Activated T-helper 2 cell treated with anti-CD3 and anti-CD28 coated beads, Interferon-gamma antibody, Interleukin-2, Interleukin-4, amounts not matched to agents 10 μg/mL and 5 μg/mL and 100 μg/mL, durations not matched to agents 14 hours and 24 hours and 36 hours (primary cell): ENCODE measurements at places on chromosomes 1 and 21.

DNA sequence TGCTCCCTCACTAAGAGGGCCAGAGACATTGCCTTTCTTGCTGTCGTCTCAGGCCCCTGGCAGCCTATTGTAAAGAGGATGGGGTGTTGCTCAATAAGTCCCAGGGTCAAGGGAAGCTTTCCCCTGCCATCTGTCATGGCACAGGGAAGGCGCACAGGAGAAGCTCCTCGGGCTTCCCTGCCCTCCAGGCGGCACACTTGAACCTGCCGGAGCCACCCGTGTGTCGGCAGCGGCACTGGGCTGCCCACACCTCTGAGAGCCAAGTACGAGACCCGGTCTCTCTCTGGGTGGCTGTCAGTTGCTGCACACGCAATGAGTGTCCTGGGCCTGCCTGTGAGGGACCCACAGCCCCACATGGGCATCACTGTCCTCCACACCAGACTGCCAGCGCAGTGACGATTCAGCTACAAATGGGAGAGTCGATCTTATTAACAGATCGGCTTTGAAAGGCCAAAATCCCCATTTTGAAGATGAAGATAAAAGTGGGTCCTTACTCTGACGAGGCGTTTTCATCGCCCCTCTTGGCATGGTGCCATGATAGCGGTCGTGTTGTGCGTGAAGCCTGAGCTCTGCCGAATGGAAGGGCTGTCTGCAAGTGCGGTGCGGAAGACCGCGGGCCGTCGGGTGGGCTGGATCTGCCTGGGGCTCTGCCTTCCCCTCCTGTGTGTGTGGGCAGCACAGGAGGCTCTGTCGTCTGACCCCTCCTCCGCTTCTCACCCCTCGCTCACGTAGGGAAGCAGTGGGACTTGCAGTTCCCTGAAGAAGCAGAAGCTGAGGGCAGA is 29.2 kb upstream of the PDXK start:
- no peak for DNase-seq
- H3K27ac ChIP-seq, result no peak overlapping the region
- H3K4me3 ChIP-seq, result no peak overlapping the region
- H3K27me3 ChIP-seq, result no peaks in the 10 kb centered on the region

DNA sequence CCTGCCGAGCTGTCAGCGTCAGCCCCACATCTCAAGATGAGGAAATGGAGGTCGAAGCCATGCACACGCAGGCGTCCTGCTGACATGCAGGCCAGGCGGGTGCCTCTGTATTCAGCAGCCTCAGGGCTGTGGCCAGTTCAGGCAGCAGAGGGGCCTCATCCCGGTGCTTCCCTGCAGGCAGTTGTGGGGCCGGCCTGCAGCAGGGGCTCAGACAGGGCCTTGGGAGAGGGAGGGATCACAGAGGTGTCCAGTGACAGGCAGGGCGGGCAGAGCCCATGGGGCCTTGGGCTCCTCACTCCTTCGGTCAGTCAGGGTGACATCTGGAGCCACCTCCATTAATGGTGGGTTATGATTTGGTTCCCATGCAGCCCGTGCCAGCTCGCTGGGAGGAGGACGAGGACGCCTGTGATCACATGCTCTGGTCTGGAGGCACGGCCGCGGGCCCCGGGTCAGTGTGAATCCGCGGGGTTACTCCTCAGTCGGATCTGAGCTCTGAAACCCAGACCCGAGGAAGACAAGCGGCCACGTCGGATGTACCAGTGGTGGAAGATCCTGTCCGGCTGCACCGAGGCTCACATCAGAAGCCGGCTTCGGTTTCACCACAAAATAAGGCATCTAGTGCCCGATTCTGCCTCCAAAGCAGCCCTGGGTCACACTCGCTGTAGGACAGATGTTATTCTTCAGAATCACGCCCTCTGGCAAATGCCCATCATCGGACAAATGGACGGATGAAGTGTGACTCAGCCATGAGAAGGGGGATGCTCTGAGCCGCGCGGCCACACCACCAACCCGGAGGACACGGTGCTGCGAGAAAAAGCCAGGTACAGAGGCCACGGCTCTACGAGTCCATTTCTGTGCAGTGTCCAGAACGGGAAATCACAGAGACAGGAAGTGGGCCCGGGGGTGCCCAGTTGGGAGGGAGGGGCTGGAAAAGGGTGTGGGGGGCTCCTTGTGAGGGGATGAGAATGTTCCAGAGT is 33.4 kb downstream of the KRTAP10-1 start:
- no peak overlapping the region for H3K4me3 ChIP-seq
- H3K4me1 ChIP-seq, result no peaks in the 10 kb centered on the region
- H3K27ac ChIP-seq, result no peak overlapping the region
- no peak for DNase-seq

DNA sequence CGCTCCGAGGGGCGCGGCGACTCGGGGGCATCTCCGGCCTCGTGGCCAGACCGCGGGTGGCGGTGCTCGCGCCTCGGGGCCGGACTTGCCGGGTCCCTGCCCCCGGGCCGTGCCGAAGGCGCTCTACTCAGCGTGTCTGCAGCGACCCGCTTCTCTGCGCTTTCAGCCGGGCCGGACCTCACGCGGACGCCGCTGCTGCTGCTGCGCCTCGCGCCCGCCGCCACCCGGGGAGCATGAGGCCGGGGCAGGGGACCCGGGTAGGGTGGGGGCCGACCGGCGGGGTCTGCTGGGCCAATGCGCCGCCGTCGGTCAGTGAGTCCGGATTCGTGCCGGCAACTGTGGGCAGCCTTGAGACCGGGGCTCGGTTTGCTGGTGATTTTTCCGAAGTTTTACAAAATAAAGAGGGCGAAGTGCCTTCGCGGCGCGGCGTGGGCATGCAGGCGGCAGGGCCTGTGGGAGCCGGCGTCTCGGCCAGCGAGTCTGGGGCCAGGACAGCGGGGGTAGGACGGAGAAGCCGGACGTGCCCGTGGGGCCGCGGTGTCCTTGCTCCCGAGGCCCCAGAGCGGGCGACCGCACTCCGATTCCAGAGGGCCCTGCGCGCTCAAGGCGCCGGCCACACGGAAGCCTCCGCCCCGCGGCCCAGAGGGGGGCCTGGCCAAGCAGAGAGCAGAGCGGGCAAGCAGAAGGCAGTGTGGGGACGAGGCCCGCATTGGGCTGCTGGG is 749 bp downstream of the FAM163A start:
- no peak for DNase-seq
- no peaks in the 10 kb centered on the region for H3K36me3 ChIP-seq
- no peak overlapping the region for H3K27ac ChIP-seq
- H3K4me3 ChIP-seq, result no peak overlapping the region

GRCh38 chr1:204891860-204892259 is 21.2 kb downstream of the NFASC start:
- no peaks in the 10 kb centered on the region for H3K4me1 ChIP-seq
- no peak for DNase-seq
- no peak overlapping the region for H3K27ac ChIP-seq
- peaks cover 39% of the 10 kb centered on the region for H3K27me3 ChIP-seq

- peaks cover 6% of the 10 kb centered on the region for H3K27me3 ChIP-seq
- no peak overlapping the region for H3K27ac ChIP-seq
- H3K4me1 ChIP-seq, result no peaks in the 10 kb centered on the region
- DNase-seq, result no peak
- no peak overlapping the region for H3K4me3 ChIP-seq
- H3K36me3 ChIP-seq, result no peaks in the 10 kb centered on the region
Observed at GRCh38 chr1:29760067-29760564, 523.8 kb downstream of the PTPRU start.

DNA sequence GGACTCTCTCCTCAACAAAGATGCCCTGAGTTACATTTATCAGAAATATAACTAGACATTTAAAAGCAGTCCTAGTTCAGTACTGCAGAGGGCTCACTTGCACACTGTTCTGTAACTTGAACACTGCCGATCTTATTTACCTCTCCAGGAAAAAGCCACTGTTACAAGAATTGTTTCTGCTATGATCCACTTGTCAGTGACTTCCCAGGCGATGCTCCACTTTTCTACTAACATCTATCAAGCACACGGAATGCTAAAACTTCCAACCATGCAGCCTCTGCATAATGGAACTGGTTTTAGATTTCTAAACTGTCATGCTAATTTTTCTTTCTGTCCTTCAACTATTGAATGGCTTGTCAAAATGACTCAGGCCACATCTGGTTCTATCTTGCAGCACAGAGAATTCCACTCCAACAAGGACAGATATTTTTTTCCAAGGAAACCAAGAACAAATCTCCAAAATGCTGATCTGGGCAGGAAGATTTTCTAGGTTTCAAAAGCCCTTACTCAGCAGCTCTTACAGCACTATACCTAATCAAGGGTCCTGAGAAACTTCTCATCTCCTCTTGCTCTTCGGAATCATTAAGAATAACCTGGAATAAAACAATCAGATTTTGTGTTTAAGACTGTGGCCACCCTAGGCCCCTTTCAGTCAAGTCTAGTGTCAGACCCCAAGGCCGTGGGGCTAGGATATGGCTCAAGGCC is 9.9 kb downstream of the SEC16B start:
- H3K27me3 ChIP-seq, result no peaks in the 10 kb centered on the region
- DNase-seq, result no peak
- H3K27ac ChIP-seq, result no peak overlapping the region
- H3K36me3 ChIP-seq, result no peaks in the 10 kb centered on the region
- no peaks in the 10 kb centered on the region for H3K4me1 ChIP-seq

DNA sequence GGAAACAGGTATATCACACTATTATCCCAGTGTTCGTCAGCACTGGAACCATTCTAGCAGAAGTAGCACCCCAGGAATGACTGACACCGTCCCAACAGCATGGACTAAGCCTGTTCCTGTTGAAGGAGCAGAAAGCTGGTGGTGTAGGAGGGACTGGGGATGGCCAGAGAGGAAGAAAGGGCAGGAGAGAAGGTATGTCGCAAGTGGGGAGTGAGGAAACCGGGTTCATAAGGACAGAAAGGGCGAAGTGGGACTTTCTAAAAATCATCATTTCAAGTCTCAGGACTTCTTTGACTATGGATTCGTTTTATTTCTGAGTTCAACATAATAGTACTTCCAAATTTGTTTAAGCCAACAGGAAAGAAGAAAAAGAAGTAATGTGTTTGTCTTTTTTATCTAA is 19.7 kb upstream of the MX1 start:
- H3K27me3 ChIP-seq, result no peaks in the 10 kb centered on the region
- peaks cover 27% of the 10 kb centered on the region for H3K36me3 ChIP-seq

- H3K4me1 ChIP-seq, result no peaks in the 10 kb centered on the region
- no peaks in the 10 kb centered on the region for H3K36me3 ChIP-seq
- no peak overlapping the region for H3K4me3 ChIP-seq
- H3K27me3 ChIP-seq, result no peaks in the 10 kb centered on the region
- H3K27ac ChIP-seq, result no peak overlapping the region
Observed at GRCh38 chr1:80375662-80376061, 1369.1 kb upstream of the ADGRL4 start.

DNA sequence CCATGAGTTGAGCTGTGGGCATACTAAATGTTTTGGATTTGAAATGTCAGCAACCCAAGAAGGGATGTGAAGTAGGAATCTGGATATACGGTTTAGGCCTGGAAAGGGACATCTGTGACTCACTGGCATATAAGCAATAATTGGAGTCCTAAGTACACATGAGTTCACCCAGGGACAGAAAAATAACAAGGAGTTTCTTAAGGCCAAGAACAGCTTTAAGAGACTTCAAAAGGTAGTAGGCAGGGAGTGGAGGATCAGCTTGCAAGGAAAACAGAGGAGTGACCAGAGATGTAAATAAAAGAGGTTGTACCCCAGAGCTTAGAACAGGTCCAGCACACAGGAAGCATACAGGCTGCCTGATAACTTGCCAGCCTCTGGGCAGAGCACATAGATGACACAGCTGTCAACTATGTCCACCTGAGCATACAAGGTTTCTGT is 28.1 kb downstream of the TMEM50B start:
- no peak overlapping the region for H3K4me3 ChIP-seq
- H3K27me3 ChIP-seq, result no peaks in the 10 kb centered on the region
- no peaks in the 10 kb centered on the region for H3K4me1 ChIP-seq
- H3K36me3 ChIP-seq, result peaks cover 8% of the 10 kb centered on the region
- DNase-seq, result no peak

DNA sequence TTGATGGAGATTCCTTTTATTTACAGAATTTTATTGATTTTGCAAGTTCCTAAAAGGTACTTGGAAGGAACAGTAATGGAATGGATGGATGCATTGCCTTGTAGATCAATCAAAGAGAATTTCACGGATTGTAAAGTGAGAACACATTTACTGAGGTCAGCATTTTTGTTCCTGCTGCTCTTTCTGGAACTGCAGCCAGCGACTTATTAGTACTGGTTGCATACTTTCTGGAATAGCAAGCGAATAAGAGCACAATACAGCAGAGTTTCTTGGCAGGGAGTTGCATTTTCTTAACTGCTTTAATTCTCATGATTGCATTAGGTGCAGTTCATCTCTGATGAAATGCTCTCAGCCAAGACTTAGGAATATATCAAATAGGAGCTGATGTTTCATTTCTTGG is 106.1 kb upstream of the CHODL start:
- no peak overlapping the region for H3K27ac ChIP-seq
- no peaks in the 10 kb centered on the region for H3K36me3 ChIP-seq
- no peak for DNase-seq
- H3K4me3 ChIP-seq, result no peak overlapping the region
- H3K4me1 ChIP-seq, result no peaks in the 10 kb centered on the region
- H3K27me3 ChIP-seq, result no peaks in the 10 kb centered on the region

- H3K36me3 ChIP-seq, result no peaks in the 10 kb centered on the region
- DNase-seq, result no peak
- no peak overlapping the region for H3K27ac ChIP-seq
- H3K4me3 ChIP-seq, result no peak overlapping the region
- H3K27me3 ChIP-seq, result peaks cover 3% of the 10 kb centered on the region
Observed at GRCh38 chr1:61254634-61255357, 172.4 kb downstream of the NFIA start.

GRCh38 chr1:233695901-233696300 is 82.0 kb downstream of the KCNK1 start:
- DNase-seq, result no peak
- H3K27me3 ChIP-seq, result peaks cover 9% of the 10 kb centered on the region
- no peaks in the 10 kb centered on the region for H3K4me1 ChIP-seq
- no peak overlapping the region for H3K27ac ChIP-seq
- no peaks in the 10 kb centered on the region for H3K36me3 ChIP-seq

DNA sequence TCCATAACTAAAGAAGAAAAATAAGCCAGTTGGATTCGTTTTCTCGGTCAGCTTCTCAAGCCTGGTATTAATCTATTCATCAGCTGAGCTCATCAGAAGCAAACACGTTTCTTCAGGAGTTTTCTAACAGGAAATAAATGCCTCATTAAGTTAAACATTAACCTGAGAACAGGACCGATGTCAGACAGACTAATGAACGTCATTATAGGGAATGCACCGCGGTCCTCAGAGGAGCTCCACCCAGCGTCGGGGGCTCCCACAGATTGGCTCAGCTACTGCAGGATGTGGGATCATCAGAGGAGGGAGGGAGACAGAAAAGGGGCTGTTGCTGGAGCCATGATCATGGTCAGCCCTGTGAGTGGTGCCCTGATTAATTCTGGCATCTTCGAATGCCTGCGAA is 615.4 kb downstream of the PTPRU start:
- DNase-seq, result no peak
- no peaks in the 10 kb centered on the region for H3K27me3 ChIP-seq
- no peak overlapping the region for H3K27ac ChIP-seq
- H3K4me3 ChIP-seq, result no peak overlapping the region
- H3K4me1 ChIP-seq, result no peaks in the 10 kb centered on the region

- DNase-seq, result no peak
- H3K27me3 ChIP-seq, result no peaks in the 10 kb centered on the region
- no peaks in the 10 kb centered on the region for H3K36me3 ChIP-seq
- H3K4me3 ChIP-seq, result no peak overlapping the region
- peaks cover 21% of the 10 kb centered on the region for H3K4me1 ChIP-seq
Observed at GRCh38 chr1:26132128-26132833, 20.7 kb downstream of the PDIK1L start.
